ENCODE measurements at places on chromosomes 6 and 20.

DNA sequence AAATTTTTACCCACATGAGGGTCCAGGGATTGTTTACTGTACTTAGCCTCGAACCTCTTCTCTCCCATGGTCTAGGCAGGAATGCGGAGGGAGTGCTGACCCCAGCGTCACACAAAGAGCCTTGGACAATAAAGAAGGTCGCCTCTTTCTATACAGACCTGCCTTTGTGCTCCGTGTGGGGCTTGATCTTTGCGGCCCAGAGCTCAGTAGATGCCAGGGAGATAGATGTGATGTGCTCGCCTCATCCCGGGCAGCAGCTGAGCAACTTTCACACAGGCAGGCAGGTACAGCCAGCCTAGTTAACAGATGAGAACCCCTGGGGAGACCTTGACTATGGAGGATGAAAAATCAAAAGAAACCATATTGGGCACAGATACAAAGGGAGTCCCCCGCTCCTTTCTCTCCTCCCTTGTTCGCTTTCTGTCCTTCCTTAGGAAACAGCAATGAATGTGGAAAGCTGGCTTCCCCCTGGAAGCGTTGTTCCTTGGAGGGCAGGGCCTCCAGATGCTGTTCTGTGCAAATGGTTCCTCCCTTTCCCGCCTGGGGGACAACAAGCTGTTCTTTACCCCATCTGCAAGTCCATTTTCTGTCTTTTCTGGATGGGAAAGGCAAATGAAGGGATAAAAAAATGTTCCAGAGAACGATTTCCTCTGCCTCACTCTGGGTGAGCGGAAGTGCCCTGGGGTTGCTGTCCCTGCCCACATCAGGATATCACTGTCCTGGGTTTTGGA is 128.3 kb downstream of the OLIG3 start:
- no peak for DNase-seq

DNA sequence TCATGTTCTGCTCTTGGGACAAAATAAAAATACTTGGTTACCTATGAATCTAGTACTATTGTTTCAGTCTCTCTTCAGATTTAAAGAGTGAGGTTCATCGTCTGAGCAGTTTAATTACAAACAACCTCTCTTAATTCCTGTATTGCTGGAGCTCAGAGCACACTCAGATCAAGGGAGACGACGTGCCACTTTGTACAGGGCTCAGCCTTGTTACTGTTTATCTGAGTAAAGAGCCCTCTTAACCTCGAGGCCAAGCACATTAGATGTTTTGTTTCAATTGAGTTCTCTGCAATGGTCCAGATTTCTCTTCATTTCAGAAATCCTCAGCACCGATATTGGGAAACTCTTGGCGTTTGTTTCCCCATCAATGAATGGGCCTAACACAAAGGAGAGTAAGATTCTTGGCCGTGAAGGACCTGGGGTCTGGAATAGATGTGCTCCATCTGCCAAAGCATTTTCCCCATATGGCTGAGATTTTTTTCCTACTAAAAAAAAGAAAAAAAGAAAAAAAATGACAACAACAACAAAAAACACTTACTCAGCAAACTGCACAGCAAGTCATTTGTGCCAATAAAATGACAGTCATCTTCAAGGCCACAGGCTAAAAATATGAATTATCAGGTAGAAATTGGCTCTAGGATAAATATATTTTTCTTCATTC is 82.6 kb upstream of the CCN6 start:
- no peak for DNase-seq

DNA sequence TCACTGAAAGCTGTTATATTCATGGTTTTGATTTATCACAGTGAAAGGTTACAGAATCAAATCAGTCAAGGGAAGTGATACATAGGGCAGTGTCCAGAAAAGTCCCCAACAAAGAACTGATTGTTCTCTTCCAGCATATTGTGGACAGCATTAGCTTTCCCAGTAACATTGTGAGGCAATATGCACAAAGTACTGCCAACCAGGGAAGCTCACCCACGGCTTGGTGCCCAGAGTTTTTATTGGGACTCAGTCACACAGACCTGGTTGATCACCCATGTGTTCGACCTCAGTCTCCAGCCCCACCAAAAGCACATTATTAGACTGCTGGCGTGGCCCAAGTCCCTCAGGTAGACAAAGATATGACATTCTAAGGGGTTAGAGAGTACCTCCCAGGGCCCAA is 76.0 kb downstream of the LCA5 start:
- no peak for DNase-seq

DNA sequence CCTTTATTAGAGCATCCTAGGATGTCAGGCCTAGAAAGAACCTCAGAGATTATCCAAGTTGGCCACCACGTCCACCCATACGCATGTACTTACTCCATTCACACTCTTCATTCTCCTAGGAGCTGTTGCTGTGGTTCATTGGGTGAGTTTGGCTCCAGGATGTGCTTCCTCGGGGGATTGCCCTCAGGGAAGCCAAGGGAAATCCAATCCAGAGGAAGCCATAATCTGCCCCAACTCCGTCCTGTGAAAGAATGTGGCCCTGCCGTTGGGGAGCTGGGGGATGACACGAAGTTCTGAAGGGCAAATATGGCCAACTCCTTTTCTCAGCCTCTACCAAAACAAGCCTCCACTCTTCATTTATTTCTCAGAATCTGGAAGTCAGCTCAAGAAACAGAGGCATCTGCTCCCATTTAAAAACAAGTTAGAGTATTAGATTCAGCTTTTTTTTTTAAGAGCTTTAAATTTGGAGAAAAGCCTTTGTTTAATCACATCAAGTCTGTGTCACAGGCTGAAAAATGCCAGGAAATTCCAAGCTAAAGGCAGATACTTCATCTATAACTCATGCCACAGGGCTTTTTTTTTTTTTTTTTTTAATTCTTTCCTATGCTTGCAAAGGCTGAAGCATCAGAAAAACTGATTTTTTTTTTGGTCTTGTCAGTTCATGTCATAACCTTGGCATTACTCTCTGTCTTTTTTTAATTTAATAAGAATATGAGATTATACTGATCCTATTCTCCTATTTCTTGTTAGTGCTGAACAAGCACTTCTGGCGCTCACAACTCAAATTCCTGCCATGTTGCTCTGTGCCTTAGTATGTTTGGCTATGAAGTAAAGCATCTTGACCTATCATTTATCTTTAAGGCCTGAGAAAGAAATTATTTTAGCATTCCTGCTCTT is 480.9 kb upstream of the MARCKS start:
- no peak for DNase-seq

GRCh38 chr6:78222226-78222625 is 569.4 kb downstream of the MEI4 start:
- DNase-seq, result no peak

- peak; percentile 8 for DNase-seq
Observed at GRCh38 chr20:15794409-15794808, 778.8 kb downstream of the KIF16B start.

DNA sequence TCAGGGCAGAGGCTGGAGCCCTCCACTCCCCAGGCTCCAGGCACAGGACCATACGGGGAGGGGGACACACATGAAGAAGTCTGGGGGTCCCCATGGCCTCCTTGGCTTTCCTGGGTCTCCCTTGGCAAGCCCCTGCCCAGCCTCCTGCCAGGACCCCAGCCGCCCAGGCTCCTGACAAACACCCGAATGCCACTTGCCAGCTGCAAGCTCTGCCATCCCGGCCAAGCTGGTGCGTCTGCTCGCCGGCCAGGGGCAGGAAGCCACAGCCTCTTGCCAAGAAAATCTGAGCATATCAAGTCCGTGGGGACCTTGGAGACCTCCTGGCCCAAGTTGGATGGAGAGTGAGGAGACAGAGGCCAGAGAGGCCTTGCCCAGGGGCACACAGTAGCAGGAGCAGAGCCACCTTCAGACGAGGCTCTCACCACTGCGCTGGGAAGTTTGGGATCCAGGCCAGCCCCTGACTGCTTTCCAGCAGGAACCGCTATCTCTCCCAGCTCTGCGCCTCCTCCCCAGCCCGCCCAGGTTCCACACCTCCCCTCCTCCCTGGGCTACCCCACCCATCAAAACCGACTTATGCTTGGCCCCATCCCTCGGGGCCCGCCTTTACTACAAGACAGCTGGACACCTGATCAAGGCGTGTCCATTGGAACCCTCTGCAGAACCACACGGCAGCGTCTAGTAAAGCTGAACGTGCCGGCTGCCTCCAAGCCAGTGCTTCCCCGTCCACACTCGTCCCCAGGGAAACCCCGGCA is 80.2 kb downstream of the GRM4 start:
- DNase-seq, result no peak

DNA sequence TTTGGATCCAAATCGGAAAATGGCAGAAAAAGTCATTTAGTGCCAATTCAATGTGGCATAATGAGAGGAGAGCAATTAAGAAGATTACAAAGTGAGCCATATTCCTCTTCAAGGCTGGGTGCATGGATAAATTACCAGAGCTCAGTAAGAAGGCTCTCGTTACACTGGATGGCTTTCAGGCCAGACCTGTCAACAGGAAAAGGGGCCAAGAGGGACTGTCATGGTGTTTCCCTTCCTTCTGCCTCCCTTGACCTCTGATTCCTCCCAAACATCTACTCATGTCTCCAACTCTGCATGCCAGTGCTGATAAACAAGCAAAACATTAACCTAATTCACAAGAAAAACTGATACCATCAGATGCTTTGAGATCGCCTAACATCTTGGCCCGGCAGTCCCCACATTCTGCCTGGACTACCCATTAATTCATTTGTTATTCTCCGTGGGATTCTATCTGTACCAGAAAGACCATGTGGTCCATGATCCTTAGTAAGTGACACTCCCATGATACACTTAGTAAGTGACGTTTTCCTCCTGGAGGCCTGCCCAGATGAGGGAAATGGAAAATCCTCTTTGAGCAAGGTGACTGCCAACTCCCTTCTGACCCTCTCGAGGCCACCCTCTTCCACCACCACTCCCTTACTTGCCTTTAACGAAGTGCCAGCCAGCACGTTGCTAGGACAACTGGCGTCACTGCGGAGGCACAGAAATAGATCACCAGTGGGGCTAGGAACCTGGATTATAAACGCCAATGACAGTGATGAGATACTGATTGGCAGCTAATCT is 239.2 kb downstream of the GMPR start:
- no peak for DNase-seq

DNA sequence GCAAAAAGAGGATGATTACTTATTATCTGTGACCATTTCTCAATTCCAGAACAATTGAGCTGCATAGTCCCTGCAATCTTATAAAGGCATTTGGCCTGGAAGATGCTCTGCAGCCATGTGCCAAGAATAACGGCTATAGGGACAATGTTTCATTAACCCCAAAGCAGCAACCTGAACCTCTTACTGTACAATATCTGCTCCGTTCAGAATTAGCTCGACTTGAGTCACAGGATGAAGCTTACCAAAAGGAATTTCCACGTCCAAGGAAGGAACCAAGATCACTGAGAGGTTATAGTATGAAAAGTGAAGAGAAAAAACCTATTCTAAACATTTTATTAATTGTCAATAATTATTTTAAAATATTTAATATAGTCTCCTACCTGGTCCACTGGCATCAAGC is 167.3 kb upstream of the GMDS start:
- DNase-seq, result peak; percentile 76

DNA sequence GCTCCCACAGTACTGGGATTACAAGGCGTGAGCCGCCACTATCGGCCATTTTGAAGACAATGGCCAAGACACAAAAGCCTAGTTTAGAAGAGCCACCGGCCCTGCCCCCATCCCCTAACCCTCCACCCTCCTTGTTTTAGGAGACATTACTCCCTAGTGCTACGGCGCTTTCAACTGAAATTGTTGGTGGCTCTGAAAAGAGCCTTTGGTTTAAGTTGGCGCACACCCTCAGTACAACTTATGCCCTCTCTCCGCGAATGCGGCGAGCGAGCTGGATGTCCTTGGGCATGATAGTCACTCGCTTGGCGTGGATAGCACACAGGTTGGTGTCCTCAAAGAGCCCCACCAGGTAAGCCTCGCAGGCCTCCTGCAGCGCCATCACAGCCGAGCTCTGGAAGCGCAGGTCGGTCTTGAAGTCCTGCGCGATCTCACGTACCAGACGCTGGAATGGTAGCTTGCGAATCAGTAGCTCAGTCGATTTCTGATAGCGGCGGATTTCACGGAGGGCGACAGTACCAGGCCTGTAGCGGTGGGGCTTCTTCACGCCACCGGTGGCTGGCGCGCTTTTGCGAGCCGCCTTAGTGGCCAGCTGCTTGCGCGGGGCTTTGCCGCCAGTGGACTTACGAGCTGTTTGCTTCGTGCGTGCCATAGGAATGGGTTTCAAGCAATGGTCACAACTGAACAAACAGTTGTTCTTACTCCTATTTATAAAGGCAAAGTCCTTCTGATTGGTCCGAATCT is 114.9 kb upstream of the BTN3A2 start:
- DNase-seq, result no peak

DNA sequence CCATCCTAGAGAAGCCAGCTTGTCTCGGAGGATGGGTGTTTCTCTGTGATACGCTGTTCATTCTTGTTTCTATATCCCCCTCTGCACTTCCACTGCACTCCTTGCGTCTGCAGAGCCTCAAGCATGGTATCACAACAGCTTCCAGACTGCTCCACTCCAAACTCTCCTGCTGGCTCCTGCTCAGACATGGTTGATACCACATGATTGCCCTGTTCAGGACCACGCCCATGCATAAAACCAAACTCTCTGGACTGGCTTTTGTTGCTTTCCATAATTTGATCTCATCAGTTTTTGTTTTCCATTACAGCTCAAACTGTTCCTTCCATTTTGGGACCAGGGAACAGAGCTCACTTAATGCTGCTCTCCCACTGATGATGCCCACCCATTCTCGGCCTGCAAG is 30.0 kb upstream of the SMIM29 start:
- no peak for DNase-seq

DNA sequence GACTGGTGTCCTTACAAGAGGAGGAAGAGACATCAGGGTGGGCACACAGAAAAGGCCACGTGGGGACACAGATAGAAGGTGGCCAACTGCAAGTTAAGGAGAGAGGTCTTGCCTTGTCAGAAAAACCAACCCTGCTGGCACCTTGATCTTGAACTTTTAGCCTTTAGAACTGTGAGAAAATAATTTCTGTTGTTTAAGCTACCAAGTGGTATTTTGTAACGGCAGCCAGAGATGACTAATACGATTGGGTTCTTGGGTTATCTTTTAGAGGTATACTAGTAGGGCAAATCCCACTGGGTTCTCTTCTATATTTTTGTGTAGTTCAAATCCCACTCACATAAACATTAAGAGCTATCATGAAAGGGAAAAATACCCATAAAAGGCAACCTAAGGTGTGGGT is 31.9 kb upstream of the ZBTB24 start:
- DNase-seq, result no peak

DNA sequence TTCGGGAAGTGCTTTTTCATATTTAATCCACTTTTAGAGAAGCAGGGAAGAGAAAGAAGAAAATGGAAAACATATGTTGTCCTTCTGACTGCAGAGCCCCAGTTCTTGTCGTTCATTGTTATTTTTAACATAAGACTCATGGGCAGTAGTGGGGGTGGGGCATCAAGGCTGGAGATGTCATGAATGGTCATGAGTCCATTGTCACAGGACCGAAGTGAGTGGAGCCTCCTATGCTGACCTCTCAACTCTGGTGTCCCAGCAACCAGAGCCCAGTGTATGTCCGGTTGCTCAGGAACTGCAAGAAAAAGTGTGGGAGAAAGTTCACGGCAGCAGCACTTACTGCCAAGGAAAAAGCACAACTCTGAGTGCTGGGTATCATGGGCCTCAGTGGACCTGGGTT is 108.6 kb downstream of the BANF2 start:
- DNase-seq, result no peak

GRCh38 chr6:30970946-30971345 is 12.6 kb upstream of the MUC21 start:
- no peak for DNase-seq

GRCh38 chr20:13422637-13423036 is 201.6 kb downstream of the ISM1 start:
- no peak for DNase-seq

Measured in skeletal muscle cell (primary cell).